Kidney (tissue), 22 donors: ENCODE measurements at places on chromosomes 1 and 21. TPM values are rescaled to one million over a fixed set of nuclear protein-coding genes. Genes with fewer than 3 reads are reported as not detected.

DNA sequence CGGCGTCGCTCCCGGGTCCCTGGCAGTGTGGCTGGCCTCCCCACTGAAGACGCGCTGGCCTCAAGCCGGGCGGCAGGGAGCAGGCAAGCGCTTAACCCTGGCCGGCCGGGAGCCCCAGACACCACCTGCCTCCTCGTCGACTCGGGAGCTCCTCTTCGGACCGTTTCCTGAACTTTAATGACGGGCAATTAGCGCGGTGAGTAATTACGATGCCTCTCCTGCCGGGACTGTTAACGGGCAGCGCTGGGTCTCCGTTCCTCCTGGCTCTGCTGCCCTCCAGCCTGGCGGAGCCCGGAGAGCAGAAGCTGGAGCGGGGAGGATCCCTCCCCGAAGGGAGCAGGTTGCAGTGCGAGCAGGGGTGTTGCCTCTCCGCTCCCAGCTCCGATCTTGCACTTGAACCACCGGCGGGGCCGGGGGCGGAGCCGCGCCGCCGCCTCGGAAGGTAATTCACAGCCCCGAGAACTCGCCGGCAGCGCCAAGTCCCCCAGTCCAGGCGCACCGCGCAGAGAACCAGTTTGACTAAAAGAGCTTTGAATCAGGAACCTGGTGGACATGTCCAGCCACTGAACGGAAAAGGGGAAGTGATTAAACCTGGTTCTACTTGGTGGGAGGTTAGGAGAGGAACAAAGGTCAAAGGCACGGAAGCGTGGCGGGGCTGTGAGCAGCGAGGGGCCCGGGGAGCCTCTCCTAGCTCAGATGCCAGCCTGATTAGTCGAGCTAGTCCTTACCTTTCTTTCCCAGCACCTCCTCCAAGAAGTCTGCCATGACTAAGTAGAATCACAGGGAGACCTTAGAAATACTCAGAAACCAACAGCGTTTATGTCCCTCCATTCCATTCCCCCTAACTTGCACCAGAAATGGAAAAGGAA is 18.3 kb upstream of the PLEKHA6 start:
- peak; percentile 81 for DNase-seq

DNA sequence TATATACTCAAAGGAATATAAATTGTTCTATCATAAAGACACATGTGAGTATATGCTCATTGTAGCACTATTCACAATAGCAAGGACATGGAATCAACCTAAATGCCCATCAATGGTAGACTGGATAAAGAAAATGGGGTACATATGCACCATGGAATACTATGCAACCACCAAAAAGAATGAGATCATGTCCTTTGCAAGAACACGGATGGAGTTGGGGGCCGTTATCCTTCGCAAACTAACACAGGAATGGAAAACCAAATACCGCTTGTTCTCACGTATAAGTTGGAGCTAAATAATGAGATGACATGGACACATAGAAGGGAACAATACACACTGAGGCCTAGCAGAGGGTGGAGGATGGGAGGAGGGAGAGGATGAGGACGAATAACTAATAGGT is 16.0 kb upstream of the SGIP1 start:
- no peak for DNase-seq

The MSH4 gene
- total RNA-seq, result 0.41 TPM

DNA sequence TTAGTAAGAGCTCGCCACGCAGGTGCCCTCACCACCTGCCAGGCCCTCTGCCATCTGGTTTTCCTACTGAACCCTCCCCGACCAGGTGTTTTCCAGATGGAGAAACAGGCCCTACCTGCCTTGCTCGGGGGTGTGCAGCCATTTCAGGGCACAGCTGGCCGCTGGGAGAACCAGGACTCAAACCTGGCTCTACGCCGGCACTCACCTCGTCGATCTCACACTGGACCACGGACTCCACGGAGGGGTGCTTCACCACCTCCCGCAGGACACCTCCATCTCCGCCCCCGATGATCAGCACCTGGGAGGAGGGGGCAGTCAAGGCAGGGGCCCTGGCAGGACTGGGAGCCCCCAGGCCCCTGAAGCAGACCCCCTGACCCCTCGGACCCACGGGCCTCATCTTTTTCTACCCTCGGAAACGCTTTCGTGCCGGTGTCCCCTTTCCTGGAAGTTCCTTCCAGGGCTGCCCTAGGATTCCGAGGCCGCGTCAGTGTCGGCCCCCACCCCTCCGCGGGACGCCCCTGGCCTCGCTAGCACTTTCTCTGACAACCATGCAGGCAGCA is 1.1 kb downstream of the SRM start:
- no peak for DNase-seq

The ILDR2 gene
- total RNA-seq, result 5.9 TPM

The BRDT gene
- not detected for total RNA-seq
